ENCODE measurements at places on chromosomes 12 and 14.

- no peak for DNase-seq
These were observed 105.0 kb downstream of the SNAPC1 start for GRCh38 chr14:61866932-61867920.

DNA sequence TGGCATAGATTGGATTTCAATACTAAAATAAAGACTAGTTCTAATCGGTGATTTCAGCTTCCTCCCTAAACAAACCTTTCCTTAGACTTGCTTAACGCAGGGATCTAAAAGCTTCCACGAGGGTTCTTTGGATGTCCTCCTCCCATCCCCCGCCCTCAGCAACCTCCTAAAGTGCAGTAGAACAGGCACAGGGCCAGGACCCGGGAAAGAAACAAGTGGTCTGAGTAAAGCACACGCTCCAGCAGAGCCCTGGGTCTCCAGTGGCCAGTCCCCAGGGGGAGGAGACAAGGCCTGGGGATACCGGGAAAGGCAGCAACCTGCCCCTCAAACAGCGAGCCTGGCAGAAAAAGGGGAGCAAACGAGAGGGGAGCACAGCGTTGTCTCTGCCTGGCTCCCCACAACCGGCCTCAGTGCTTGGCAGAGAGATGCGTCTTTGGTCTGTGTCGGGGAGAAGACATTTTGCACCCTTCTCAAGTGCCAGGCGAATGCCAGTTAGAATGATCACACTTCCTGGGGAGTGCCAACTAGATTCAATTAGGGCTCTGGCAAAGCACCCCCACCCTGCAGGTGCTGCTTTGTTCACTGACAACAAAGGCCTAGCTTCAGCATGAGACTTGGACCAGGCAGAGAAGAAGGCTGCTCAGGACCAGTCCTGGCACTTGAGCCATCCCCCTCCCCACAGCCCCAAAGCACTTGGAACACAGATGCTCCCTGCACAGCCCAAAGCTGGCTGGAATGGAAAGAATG lies 17.1 kb upstream of the SLC6A12 start:
- DNase-seq, result no peak

- no peak for DNase-seq
These were observed 1.3 kb upstream of the RNU7-1 start for GRCh38 chr12:6942331-6942665.

DNA sequence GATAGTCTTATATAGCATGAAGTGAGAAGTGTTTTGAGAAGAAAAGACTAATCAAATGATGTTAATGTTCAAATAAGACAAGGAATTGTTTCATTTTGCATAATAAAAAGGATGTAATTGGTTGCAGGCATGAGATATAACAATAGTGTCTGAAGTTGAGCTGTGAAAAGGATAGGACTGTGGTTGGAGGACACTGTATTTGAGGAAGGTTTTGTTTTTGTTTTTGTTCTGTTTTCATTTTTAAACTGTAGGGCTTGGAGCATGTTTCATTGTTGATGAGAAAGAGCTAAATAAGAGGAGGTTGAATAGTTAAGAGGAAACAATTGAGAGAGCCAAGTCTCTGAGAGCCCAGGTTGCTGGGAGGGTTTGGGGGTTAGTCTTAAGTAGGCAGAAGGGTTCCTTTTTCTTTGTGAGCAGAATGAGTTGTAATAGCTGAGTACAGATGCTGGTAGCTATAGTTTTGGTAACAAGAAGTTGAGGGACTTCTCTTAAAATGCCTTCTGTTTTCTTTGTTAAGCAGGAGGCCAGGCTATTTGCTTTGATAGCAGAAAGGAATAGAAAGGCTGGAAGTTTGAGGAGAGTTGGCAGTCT lies 58.4 kb downstream of the CCDC91 start:
- no peak for DNase-seq

DNA sequence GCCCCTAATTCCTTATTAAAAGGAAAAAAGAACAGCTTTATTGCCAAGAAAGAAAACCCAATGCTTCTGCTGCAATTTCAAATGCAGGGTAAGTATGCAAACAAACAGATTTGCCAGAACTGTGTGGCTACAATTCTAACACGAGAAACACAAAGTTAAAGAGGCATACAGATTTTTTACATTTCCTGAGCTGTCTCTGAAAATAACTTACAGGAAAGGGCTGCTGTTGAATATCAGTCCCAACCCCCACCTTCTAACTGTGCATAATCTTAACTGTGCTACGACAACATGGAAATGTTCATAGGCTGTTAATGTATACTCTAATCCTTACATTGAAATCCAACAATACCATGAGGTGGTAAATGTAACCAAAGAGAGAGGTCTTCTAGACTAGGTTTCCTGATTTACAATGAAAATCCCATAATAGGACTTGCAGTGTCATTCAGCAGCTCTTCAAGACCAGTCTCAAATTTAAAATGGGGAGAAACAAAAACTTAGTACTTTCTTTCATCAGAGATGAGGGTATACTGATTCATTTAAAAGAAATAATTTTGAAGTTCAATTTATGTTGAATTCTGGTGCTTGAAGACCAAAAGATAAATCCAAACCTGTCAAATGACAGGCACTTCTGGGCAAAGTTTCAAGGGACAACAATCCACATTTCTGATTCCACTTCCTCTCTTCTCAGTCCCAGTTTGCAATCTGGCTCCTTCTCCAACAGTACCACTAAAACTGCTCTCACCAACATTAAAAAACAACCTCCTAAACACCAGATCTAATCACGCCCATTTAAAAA lies 14.4 kb downstream of the FGD6 start:
- DNase-seq, result no peak

GRCh38 chr14:21309238-21309636 lies 29.4 kb downstream of the RPGRIP1 start:
- no peak for DNase-seq

- DNase-seq, result no peak
These were observed 131.5 kb downstream of the CHST11 start for GRCh38 chr12:104588047-104588920.

GRCh38 chr12:40254455-40255085 lies 29.8 kb downstream of the LRRK2 start:
- DNase-seq, result no peak

DNA sequence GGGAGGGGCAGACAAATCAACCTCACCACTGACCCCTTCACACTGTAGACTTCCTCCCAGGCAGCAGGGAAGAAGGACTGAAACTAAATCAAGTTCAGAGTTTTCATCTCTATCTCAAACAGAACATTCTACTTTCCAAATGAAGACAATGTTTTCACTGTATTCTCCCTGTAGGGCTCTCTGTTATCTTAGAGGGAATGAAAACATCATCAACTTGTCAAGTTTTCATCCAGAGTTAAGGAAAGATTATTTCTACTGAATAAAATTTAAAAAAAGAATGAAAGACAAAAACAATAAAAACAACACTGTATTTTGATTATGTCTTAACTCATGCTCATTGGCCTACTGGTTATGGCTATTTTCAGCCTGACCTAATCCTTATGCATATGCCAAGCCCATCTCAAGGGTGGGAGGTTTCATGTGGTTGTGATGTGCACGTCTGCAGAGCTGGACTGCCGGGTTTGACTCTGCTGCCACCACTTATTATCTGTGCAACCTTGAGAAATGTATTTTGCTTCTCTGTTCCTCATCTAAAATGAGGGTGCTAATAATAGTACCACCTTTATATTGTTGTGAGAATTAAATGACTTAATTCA lies 152.0 kb upstream of the AVPR1A start:
- DNase-seq, result no peak

DNA sequence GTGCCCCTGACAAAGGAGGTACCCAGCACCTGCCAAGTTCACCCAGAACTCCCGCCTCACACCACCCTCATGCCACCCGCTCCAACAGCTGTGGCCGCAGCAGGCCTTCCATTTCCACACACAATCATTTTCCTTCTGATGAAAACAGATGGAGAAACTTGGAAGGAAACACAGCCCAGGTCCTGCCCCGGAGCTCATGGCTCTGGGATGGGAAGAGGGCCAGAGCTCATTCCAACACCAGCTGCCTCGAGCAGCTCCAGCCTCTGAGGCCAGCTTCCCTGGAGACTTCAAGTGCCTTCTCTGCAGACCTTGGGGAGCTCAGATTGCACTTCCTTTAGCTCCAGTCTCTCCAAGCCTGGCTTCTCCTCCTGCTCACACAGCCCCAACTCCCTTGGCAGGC lies 55.1 kb upstream of the CMKLR1 start:
- DNase-seq, result peak; percentile 51

DNA sequence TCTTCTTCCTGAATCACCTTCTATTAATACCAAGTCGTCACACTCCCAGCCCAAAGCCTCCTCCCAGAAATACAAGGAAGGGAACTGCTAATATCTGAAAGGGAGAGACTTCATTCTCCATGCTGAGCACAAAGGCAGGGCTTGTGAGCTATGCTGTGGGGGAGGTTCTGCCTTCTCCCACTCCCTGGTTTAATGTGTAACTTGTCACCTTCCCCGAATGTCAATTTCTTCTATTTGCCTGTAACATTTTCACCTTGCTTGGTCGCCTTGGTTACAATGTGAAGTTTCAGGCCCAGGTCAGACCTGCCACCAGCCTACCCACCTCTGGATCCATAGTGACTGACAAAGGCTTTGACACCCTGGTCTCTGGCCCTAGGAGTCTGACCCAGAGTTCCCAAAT lies 82.0 kb upstream of the ESRRB start:
- peak; percentile 31 for DNase-seq

GRCh38 chr12:19709889-19710288 lies 270.6 kb downstream of the AEBP2 start:
- DNase-seq, result no peak

DNA sequence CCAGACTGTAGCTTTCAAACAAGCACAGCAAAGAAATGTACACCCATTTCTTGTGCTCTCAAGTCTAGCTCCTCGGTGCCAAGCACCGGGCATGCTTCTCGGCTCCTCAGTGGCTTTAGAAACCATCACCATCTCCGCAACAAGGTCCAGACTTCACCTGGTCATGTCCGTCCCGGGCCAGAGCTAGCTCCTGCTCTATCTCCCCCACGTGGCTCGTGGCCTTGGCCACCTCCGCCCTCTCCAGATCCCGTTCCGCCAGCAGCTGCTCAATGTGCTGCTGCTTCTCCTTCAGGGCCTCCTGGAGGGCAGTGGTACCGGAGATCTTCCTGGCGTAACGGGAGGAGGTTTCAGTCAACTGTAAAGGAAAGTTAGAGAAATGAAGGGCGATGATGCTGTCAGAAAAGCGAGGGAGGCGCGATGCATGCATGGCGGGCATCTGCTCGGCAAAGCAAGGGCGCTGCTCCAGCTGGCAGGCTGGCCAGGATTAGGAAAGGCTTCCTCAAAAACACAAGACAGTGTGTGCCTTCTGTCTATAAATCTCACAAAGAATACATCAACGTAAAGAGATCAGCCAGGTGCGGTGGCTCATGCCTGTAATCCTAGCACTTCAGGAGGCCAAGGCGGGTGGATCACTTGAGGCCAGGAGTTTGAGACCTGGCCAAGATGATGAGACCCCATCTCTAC lies 67.4 kb downstream of the CLIP1 start:
- no peak for DNase-seq

DNA sequence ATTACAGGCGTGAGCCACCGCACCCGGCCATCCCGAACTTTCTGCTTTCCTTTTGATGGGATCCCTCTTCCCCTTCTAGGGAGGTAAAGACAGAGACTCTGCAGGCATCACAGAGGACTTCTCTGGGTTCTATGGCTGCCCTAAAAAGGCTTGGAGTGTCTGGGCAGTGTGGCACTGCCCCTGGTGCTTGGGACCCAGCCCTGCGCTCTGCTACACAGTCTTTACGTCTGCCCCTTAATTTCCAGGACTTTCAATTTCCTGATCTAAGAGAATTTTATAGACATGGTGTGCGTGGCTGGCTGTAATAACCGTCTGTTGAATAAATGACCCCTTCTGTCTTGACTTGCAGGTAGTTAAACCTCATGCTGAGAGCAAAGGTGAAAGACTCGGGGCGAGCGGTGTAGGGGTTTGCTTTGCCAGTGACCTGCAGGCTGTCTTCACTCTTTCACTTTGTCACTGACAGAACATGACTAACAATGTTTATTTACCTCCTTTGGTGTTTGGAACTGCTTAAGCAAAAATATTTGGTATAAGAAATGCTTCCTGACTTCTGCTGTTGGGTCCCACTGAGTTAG lies 110.9 kb upstream of the MAP1LC3B2 start:
- DNase-seq, result no peak

DNA sequence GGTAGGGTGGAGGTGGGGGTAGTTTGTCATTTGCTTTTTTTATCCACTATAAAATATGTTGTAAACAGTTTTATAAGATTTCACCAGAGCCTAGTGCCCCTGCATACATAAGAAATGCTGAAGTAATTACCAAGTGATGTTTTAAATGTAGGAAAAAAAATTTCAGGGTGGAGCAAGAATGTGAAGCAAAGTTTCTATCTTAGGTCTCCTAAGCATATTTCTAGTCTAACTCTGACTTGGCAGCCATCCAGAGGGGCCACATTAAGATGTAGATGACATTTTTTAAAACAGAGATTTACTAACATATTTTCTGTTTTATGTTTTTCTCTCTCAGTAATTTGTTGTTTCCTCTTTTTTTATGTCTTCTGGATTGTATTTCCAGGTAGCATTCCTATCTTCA lies 15.8 kb upstream of the KRAS start:
- DNase-seq, result no peak

DNA sequence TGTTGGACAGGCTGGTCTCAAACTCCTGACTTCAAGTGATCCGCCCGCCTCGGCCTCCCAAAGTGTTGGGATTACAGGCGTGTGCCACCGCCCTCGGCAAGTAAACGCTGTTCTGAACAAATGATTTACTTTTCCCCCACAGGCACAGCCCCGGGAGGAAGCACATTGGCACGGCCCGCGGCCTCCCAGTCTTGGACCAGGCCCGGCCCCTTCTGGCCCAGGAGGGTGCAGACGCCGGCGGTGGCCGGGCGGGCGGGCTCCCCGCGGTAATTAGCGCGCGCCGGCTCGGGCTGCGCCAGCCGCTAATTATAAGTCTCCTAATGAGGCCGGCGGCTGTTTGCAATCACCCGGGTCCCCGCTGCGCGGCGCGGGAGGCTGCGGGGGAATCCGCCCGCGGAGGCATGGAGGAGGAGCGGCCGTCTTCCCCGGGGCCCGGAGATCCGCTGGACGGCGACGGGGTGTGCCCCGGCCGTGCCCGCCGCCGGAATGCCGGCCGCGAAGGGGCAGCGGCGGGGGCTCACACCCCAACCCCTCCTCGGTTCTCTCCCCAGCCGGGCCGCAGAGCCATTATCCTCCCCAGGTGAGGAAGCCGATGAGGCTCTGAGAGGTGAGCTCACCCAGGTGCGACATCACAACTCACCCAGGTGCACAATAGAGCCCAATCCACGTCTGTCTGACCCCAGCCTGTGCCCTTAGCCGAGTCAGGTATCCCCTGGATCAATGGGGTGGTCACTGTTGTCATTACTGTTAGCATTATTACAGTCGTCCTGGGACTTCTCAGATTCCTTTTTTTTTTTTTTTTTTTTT lies 3.3 kb upstream of the POP5 start:
- DNase-seq, result peak; percentile 33

- DNase-seq, result no peak
These were observed 56.6 kb downstream of the WDR20 start for GRCh38 chr14:102196039-102196901.

Measured in mucosa of gallbladder (tissue), 1 donor.